Astrocyte of the cerebellum (primary cell): ENCODE measurements at places on chromosomes 7 and 10.

GRCh38 chr10:60082341-60082740, 176.0 kb upstream of the CCDC6 start:
- DNase-seq = no peak

DNA sequence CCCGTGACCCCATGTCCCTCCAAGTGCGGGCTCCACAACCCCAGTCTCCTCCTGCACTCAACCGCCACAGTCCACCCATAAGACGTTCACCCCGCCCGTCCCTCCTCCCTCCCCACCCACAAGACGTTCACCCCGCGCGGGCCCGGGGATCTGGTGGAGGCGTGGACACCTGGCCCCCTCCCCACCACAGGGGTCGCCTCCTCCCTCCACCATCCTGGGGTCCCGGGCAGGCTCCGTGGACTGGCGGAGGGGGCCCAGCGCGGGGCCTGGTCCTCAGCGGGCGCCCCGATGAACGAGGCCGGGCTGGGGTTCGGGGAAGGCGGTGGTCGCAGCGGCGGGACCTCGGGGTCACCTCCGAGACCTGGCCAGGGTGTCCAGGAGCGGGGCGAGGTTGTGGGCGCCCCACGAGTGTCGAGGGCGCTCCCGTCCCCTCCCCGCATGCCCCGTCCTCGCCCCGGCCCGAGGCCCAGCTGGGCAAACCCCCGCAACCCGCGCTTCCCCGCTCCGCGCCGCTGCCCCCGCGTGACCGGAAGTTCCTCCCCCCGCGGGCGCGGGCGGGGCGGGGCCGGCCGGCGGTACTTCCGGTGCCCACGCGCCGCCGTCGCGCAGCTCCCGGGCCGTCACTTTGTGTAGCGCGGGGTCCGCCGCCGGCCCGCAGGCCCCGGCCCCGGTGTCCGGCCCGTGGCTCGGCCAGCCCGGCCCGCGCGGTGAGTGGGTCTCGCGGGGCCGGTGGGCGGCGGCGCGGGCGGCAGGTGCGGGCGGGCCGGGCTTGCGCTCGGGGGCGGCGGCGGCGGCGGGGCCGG, at the start of gene ZNF316:
ZNF316 (plus strand) TSS at position 578 of the 803 bp plus-strand sequence. CDS start 5,092 bp downstream, outside the sequence.
- DNase-seq = no peak

- DNase-seq = peak; percentile 32
Measured at GRCh38 chr10:89274928-89275327, 23.4 kb upstream of the LIPA start.

DNA sequence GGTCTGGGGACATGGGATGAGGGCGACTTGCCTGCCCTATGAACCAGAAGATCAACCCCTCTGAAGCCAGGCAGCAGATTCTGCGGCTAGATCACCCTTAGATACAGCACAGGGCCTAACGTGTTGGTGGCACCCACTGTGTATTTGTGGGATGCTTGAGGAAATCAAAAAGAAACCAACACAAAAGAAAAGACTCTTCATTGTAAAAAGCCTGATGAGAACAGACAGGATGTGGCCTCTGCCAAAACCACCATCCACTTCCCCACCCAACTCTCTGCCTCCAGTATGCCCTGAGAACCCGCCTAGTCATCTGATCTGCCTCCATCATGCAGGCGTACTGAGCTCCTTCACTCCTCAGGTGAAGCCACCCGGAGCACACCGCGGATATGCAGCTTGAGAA, 97.2 kb upstream of the INSYN2A start:
- no peak for DNase-seq

- no peak for DNase-seq
Measured at GRCh38 chr7:2758673-2759616, 70.9 kb downstream of the AMZ1 start.

- no peak for DNase-seq
Measured at GRCh38 chr7:140242057-140243031, 65.6 kb upstream of the KDM7A start.

DNA sequence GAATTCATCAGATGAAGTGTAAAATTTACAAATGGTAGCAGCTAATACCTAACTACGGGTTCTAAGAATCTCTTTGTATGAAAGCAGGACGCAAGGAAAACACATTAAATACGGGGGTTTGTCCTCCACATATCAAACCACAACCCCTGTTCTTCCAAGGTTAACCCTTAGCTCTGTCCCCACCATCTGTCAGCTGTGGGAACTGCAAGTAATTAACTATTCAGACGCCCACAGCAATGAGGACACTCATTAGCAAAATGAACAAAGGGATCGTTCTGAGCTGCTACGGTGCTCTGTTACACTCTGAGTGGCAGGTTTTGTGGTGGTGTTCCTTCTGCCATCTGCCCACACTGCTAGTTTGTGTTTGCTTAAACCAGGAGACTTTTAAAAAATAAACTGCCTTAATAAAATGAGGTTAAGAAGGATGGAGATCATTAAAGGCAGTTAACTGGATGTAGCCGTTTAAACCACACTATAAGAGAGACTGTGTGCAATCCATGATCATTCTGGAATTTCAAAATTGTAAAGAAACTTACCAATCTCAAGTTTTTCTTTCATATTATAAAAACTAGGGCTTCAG, 51.4 kb downstream of the C10orf67 start:
- peak; percentile 4 for DNase-seq

GRCh38 chr7:1170741-1171501, 10.9 kb upstream of the ZFAND2A start:
- DNase-seq = no peak

DNA sequence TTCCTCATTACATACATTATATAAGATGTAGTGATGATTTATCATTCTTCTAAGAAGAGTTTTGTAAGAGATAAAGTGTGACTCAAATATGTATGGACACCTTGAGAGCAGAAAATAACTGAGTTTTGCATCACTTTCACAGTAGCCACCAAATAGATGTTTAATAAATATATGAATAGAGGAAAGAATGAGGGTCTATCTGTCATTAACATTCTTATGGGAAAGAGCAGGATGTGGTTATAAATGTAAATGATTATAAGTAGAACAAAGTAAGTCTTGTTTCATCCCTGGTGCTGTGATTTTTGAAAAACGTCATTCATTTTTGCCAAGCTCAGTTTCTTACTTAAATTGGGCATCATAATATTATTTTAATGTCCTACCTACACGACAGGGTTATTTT, 15.0 kb upstream of the CRPPA start:
- no peak for DNase-seq

- DNase-seq = peak; percentile 16
Measured at GRCh38 chr7:25303281-25304181, 75.2 kb upstream of the NPVF start.

- DNase-seq = no peak
Measured at GRCh38 chr10:131532291-131532690, 220.8 kb upstream of the TCERG1L start.

DNA sequence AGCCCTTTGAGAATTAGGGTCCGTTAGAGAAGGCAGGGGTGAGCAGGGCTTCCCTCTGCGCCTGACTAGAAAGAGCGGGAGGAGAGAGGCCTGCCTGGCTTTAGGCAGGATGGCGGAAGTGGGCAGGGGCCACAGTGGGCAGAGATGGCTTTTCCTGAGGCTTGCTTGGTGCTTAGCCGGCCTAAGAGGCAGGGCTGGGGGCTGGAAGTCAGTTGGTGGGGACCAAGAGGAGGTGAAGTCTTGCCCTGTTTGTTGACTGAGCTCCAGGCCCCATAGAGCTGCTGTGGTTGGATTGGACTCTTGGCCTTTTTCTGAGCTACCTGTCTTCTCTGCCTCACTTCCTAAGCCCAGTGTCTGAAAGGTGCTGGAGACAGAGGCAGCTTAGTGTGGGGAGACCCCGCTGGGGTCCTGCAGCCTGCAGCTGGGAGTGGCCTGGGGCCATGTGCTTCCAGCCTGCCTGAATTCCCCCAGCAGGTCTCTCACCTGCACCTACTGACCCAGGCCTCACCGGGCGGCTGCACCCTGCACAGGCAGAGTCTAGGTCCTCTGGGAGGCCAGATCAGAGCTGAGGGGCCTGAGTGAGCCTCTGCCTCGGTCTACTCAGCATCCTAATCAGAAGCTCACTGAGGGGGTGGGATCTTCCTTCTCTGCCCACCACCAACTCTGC, 4.8 kb downstream of the FAM241B start:
- no peak for DNase-seq

DNA sequence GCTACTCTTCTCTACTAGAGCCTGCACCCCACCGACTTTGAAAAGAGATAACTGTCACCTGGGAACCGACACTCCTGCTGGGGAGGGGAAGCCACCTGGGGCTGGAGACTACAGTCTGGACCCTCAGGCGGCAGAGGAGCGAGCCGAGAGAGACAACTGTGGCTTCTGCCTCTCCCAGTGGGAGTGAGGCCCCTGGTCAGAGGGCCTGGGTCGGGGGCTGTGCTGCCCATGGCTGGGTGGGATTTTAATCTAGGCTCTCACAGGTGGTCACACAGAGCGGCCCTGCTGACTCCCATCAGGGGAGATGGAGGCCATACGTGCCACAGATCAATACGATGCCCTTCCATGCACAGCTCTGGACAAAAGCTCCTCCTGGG, 372.1 kb downstream of the DNAJB6 start:
- no peak for DNase-seq

DNA sequence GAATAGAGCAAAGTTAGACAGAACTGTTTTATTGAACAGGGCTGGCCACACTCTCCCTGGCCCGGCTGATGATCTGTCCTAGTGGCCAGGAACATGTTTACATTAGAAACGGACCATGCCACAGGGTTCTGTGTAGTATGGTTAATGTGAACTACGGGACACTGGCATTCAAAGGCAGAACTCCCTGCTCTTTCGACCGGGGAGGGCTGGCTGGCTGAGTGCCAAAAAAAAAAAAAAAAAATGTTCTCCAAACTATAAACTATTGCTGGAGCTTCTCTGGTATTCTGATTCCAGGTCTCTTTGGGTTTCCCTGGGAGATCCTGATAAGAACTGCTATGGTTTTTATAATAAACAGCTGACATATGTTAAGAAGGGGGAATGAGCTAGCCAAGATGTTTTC, 1262.6 kb upstream of the SORCS1 start:
- no peak for DNase-seq

- DNase-seq = no peak
Measured at GRCh38 chr7:12898620-12899019, 211.2 kb downstream of the ARL4A start.

DNA sequence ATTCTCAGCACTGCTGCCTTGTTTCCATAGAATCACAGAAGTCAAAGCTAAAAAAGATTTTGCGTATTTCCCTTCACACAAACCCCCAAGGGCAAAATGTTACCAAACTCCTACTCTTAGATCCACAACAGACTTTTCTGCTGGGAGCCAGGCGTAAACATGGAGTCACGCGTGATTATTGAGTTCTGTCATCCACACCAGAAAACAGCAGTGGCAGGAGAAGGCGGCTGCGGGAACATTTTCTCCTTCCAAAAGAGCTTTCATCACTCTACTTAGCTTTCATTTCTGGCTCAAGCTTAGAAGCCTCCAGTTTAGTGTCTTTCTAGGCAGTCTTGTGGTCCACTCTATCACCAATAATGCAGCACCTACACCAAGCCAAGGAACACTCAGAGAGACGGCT, 712.9 kb upstream of the NRP1 start:
- DNase-seq = no peak

- no peak for DNase-seq
Measured at GRCh38 chr10:48194830-48195229, 79.7 kb downstream of the FRMPD2 start.

GRCh38 chr10:71857934-71858890, 7.2 kb upstream of the PSAP start:
- no peak for DNase-seq

- no peak for DNase-seq
Measured at GRCh38 chr7:132778761-132779160, 202.5 kb upstream of the PLXNA4 start.
